ENCODE measurements at places on chromosomes 5 and 9.

- DNase-seq = no peak
Observed at GRCh38 chr9:93684806-93685543, 108.6 kb downstream of the PHF2 start.

DNA sequence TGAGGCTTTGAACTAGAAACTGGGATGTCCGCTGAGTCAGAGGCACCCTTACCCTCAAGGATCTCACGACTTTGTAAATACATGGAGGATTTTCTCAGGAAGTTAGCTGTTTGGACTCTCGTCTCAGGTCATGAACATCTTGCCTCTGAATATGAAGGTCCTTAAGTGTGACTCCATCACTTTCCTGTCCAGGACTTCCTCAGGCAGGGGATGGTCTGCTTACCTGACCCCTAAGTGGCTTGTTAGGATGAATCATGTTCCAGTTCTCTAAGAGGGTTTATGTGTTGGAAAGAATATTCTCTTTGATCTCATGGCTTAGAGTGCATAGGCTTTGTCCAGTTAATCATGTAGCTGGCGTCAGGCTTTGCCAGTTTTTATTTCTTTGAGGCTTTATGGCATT lies 511.7 kb upstream of the KLF4 start:
- DNase-seq = no peak

GRCh38 chr9:126511411-126511810 lies 102.3 kb upstream of the LMX1B start:
- no peak for DNase-seq

DNA sequence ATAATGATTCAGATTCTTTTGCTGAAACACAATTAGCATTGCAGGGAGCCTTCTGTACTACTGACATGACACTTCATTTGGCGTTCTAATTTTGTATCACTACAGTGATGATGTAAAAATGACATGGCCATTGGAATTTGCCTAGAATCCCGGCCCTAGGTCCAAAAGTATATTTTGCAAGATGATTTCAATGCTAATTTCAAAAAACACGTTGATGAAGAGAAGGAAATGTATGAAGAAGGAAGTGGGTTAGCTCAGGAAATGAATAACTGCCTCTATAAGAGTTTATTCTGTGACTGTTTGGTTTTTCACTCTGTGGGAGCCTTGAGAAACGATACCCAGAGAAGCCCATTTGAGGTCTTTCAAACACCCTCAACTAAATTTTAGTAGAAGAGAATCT lies 59.3 kb downstream of the OSTF1 start:
- no peak for DNase-seq

- no peak for DNase-seq
Observed at GRCh38 chr5:139862313-139862712, 66.7 kb downstream of the PSD2 start.

DNA sequence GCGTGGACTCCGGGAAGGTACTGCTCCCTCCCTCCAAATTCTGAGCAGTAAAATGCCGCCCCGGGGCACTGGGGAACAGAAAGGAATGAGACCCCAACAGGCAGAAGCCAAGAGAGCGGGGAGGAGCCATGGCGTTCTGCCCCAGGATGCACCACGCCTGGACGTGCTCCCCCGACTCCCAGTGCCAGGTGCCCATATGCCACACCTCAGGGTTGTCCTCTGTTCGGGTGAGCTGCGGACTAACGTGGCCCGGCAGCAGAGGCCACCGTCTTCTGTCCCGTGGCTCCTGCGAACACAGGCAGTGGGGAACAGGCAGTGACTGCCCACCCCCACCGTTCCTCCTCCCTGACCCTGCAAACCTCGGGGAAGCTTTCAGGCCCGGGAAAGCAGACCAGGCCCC lies 4.8 kb downstream of the SURF6 start:
- no peak for DNase-seq

GRCh38 chr5:93252165-93252564 lies 328.9 kb downstream of the NR2F1-AS1 start:
- DNase-seq = no peak

- peak; percentile 7 for DNase-seq
Observed at GRCh38 chr5:17190242-17190778, 27.1 kb upstream of the BASP1 start.

- DNase-seq = no peak
Observed at GRCh38 chr5:74243634-74244033, 396.9 kb downstream of the ENC1 start.

- no peak for DNase-seq
Observed at GRCh38 chr5:181215997-181216989, 6.8 kb upstream of the TRIM41 start.

- no peak for DNase-seq
Observed at GRCh38 chr9:101418518-101419430, 16.8 kb downstream of the ALDOB start.

DNA sequence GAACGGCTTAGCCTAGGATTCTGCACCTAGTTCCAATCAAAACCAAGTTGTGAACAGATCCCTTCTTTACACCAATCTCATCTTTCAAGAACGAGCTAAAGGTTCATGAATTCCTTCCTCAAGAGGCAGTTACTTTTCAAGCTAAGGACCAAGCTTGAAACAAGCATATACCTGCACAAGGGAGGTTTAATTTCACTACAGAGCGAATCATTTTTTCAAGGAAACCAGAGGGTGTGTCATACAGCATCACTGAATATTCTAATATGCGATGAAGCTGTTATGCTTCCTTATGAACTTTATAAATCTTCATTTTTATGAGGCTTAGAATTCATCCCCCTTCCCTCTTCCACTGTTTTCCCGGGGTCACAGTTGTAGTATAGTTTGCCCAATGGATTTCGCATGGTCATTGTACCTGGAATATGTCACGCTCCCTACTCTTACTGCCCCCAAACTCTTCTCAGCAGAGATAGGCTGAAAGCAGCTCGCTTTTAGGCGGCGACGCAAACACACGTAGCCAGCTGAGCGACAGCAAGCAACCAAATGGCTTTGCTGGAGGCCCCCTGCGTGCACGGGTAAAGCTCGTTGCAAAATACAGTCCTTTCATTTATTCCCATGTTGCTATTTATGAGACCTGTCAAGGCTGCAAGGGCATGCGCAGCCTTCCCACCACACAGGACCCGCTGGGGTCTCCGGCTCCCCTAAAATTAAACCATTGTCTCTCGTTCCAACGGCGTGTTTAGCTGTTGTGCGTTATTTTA lies 832 bp downstream of the LMBRD2 start:
- DNase-seq = peak; percentile 23

- DNase-seq = no peak
Observed at GRCh38 chr9:112971415-112971814, 40.6 kb downstream of the ZNF883 start.

- no peak for DNase-seq
Observed at GRCh38 chr5:151076616-151077015, 4.2 kb downstream of the TNIP1 start.

GRCh38 chr5:111704452-111705085 lies 52.4 kb downstream of the NREP start:
- no peak for DNase-seq

DNA sequence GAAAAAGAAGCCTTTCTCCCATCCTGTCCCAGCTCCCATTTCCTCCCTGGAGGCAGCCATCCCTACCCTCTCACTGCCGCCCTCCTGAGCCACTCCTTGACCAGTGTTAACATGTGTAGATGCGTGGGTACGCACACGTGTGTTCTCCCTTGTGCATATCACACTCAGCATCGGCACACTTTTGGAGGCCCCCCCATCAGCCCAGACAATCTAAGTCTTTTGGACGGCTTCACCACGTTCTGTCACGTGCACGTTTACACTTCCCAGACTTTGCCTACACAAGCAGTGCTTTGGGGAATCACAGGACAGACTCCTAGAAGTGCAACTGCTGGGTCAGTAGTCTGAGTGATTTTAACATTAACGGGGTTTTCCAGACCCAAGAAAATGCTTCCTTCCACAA lies 18.0 kb downstream of the HRH2 start:
- no peak for DNase-seq

GRCh38 chr5:179123109-179123426 lies 62.9 kb downstream of the ZNF354C start:
- DNase-seq = no peak

DNA sequence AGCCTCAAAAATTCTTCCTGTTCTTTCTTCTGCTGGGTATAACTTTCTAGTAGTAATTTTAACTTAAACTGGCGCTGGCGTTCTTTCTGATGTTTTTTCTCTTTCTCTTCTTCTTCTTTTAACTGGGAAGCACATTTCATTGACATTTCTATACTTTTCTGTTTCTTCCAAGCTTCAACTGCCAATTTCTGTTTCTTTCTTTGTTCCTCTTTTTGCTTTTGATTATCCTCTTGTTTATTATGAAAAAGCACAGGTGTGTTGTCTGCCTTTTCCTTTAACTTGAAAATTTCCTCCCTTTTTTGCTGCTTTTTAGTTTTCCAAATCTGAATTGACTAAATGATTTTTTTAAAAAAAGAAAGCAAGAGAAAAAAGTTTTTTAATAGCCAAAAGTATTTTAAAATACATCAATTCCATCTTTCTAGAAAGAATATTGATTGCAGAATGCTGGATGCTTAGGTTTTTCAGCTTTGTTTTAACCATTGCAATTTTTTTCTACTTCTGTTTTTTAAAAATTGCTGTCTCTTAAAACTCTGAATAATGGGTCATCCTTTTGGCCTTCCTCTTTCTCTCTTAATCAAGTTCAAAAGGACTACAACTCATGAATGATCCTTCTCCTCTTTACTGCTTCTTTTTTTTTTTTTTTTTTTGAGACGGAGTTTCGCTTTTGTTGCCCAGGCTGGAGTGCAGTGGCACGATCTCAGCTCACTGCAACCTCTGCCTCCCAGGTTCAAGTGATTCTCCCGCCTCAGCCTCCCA lies 8.8 kb upstream of the PGGT1B start:
- no peak for DNase-seq

- no peak for DNase-seq
Observed at GRCh38 chr5:96412868-96413449, 20.1 kb downstream of the PCSK1 start.

DNA sequence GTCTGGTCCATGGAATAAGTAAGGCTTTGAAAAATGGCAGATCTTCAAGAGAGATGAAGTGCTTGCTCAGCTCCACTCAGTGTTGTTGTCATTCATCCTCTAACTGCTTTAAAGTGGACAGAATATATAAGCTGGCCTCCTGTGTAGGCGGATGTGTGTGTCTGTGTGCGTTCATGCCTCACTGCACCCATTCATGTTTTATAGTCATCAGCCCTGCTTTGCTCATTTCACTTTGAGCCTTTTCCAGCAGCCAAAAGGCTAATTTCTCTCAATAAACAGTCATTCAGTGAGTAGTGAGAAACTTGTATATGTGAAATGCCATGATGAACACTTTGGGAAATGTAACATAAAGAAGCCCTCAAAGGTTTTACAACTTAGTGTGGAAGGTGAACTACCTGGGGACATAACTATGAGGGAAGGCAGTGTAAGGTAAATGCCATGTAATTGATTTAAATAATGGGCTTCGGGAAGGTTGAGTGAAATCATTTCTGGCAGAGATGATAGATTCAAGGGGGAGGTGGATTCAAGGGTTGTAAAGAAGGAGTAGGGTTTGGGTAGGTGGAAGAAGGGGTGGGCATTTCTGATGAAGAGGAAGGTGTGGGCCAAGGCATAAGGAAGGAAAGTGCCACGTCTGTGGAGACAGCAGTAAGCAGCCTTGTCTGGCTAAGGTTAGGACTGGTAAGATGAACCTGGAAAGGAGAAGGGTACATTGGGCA lies 15.7 kb downstream of the TTC23L start:
- DNase-seq = peak; percentile 78

- no peak for DNase-seq
Observed at GRCh38 chr9:16683326-16683725, 187.1 kb downstream of the BNC2 start.

DNA sequence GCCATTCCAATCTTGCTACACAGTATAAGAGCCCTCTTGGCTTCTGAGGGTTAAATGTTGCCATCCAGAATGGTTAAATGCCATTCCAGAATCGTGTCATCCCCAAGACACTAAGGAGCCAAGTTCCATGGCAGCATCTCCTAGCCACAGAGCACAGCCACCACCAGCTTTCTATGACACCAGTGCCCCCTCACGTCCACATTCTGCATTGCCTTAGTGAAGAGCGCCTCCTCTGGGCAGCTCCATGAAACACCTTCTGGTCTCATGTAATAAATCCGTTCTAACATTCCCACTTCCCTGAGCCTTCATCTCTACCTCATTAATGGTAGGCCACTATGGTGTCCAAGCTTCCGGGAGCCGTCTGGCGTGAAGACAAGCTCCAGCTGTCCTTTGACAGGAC lies 12.4 kb downstream of the CBY3 start:
- DNase-seq = no peak

GRCh38 chr9:17986595-17986994 lies 407.7 kb downstream of the SH3GL2 start:
- no peak for DNase-seq

DNA sequence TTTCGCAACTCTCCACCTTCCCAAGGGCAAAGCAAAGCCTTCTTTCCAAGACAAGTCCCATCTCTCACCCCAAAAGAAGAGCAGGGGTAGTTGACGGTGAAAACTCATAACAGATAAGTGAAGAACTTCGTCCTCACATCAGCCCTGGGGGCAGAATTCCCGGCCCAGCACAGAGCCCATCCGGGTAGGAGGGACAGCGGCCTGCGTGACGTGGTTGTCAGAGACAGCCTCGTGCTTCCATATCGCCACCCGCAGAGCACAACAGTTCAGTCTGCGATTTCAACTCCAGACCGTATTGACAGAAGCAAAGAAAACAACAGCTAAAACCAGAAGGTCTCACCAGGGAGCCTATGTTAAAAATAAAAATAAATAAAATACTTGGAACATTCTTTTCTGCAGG lies 273.2 kb downstream of the SYK start:
- DNase-seq = no peak

DNA sequence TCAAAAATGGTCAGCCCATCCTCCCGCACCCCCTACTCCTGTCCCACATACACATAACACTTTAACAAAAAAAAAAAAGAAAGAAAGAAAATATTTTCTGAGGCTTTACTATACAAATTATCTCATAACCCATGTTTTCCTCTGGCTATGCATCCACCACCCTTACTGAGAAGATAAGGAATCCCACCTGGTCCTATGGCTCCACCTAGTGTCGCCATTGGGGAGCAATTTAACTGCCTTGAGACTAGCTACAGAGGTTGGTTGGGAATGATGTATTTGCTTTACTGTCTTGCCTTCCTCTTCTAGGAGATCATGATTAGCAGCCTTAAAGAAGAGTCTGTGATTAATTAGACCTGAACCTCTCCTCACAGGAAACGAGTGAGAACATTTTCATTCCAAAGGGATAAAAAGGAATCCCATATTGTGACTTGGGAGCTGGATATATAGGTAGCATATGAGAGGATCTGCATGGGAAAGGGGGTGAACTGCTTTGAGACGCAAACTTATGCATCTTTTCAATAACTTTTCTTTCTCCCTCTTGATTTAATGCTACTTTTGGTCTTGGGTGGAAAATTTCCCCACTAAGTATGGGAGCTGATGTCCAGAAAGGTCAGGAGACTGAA lies 77.7 kb upstream of the SELENOP start:
- peak; percentile 37 for DNase-seq

- no peak for DNase-seq
Observed at GRCh38 chr5:127426661-127427060, 90.8 kb upstream of the PRRC1 start.

All from NCI-H1417 treated with DMSO at 0.1 percent for 48 hours (cell line).